ENCODE measurements at places on chromosomes 13 and 19.

- DNase-seq, result no peak
Measured at GRCh38 chr13:68261105-68261504, 1031.0 kb upstream of the PCDH9 start.

DNA sequence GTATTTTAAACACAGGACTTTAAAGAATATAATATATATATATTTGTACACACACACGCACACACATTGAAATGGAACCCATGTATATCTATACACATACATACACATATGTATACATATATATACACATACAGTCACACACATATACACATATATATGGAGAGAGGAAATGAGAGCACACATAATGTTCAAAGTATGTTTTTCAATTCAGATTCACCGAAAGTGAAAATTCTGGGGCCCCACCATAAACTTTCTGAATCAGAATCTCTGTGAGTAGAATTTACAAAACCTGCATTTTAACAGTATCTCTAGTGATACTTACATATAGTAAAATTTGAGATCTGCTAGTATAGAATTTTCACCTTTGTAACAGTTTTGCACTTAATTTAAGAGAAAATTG, 60.4 kb upstream of the OBI1 start:
- no peak for DNase-seq

GRCh38 chr13:49739498-49740187, 48.4 kb upstream of the EBPL start:
- DNase-seq, result no peak

DNA sequence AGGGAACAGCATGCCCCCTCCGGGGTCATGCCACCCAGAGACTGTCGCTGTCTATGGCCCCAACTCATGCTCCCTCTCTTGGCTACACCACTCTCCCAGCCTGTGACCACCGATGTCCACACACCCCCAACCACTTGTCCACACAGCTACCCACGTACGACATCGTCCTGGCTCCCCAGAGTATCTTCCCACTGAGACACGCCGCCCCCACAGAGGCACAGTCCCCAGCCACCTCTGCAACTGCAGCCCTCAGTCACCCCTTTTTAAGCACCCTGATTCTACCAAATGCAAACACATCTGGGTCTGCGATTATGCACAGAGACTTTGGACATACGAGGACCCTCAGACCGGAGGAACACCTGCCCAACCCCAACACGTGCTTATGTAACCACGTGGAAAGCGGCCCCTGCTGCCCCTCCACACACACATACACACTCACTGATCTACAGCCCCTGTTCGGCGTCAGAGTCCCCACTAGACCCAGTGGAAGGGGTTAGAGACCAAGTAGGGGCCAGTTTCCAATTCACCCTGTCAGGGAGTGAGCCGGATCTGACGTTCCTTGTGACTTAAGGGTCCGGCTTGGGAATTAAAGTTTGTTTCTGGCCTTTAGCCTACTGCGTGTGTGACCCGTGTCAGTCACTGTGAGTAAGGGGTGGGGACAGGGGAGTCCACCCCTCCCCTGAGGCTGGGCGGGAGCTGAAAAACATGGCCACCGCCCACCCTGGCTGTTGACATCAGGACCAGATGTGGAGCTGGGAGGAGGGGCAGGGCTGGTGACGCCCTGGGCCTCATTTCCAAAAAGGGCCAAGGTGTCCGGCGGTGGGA, 11.9 kb upstream of the AXL start:
- no peak for DNase-seq

DNA sequence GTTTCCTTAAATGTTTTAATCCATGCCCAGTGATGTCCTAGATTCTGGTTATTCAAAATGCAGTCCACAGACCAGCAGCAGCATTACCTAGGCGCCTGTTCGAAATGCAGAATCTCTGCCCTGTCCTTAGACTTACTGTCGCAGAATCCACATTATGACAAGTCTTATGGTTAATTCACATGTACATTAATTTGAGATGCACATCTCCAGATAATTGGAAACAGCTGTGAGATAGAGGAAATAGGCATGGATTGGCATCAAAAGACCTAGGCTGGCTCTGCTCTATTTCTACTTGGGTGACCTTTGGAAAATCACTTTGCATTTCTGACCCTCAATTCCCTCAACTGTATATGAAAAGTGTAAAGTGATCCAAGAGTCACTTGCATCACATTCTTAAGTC, 700.7 kb downstream of the DIAPH3 start:
- no peak for DNase-seq
